ENCODE measurements at places on chromosomes 3 and 15.
A peak's percentile ranks its signal among the peaks of the same experiment; 100 is the strongest.

DNA sequence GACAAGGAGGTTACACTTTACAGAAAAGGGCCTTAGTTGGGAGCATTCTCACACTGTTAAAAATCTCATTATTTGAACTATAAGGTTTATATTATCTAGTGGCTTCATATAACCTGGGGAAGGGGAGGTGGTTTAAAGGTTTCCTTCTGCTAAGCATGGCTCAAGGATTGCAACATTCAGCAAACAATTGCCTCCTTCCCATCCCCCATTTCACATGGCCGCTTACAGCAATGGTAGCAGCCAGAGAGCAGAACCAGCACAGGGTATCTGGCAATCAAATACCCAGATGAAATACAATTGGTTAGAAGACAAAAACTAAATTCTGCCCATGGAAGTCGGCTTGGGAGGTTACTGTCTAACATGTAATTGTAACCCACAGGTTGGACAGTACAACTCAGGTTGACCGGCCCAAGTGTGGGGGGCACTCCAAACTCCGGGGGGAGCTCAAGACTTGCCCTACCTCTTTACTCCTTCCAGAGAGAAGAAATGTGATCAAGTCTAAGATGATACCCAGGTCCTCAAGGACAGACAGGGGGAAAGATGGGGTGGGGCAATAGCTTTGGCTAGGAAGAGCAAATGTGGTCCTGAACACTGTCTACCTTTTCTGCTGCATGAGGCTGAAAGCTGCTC is 15.5 kb downstream of the ETV5 start:
- H3K4me3 ChIP-seq: no peak overlapping the region
- H3K4me1 ChIP-seq: peaks cover 6% of the 10 kb centered on the region
- H3K27me3 ChIP-seq: no peaks in the 10 kb centered on the region
- H3K27ac ChIP-seq: no peak overlapping the region
- no peaks in the 10 kb centered on the region for H3K36me3 ChIP-seq
- no peak for DNase-seq

DNA sequence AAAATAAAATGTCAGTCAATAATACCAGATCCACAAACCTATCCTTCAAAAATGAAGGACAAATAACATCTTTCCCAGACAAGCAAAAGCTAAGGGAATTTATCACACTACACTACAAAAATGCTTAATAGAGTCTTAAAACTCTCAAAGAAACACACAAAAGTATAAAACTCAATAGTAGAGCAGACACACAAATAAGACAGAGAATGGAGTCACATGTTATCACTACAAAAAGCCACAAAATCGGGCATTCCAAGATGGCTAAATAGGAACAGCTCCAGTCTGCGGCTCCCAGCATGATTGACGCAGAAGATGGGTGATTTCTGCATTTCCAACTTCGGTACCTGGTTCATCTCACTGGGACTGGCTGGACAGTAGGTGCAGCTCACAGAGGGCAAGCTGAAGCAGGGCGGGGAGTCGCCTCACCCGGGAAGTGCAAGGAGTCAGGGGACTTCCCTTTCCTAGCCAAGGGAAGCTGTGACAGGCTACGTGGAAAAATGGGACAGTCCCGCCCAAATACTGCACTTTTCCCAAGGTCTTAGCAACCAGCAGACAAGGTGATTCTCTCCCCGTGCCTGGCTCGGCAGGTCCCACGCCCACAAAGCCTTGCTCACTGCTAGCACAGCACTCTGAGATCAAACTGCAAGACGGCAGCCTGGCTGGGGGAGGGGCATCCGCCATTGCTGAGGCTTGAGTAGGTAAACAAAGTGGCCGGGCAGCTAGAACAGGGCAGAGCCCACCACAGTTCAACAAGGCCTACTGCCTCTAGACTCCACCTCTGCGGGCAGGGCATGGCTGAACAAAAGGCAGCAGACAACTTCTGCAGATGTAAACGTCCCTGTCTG is 46.3 kb downstream of the SENP7 start:
- no peak for DNase-seq
- peaks cover 3% of the 10 kb centered on the region for H3K36me3 ChIP-seq
- H3K27ac ChIP-seq: no peak overlapping the region
- H3K4me1 ChIP-seq: no peaks in the 10 kb centered on the region
- H3K4me3 ChIP-seq: no peak overlapping the region

GRCh38 chr3:23459465-23459864 is 256.3 kb downstream of the UBE2E2 start:
- H3K4me1 ChIP-seq: peaks cover 7% of the 10 kb centered on the region
- no peak overlapping the region for H3K4me3 ChIP-seq
- no peaks in the 10 kb centered on the region for H3K36me3 ChIP-seq
- no peak for DNase-seq
- H3K27ac ChIP-seq: no peak overlapping the region

GRCh38 chr15:50066202-50066601 is 52.8 kb downstream of the ATP8B4 start:
- DNase-seq: no peak
- no peak overlapping the region for H3K27ac ChIP-seq
- H3K36me3 ChIP-seq: no peaks in the 10 kb centered on the region
- H3K4me1 ChIP-seq: no peaks in the 10 kb centered on the region
- H3K27me3 ChIP-seq: no peaks in the 10 kb centered on the region

DNA sequence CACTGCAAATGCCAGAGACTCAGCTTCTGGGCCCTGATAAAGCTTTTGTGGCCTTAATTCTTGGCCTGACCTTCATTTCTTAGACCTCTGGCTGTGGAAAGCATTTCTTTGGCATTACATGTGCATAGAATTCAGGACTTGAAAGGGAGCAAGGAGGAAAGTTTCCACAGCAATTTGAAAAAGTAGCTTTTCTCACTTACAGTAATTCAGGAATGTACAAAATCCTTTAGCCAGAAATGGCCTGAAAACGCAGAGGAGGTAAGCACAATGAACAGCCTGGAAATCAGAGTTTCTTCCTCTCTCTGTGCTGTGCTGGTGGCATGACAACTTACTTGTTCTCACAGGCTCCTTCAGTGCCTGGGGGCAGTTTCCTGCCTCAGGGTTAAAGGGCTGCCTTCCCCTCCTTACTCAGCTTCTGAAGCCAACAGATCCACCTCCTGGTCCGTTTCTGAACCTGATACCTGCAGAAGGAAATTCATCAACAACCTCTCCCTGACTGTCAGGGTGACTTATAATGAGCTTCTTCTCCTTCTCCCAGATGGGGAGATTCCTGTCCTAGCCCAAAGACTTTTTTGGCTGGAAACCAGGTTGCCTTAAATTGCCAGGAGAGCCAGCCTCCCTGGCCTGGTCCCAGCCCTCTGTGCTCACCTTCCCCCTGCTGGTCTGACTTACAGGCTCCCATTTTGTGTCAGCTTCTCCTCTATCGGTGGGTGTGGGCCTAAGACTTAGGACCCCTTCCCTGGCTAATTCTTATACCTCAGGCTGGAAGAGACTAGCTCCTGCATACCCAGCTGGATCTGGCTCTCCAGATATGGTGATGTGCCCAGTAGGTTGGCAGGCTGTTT is 102.3 kb downstream of the MYRIP start:
- no peak overlapping the region for H3K27ac ChIP-seq
- no peaks in the 10 kb centered on the region for H3K4me1 ChIP-seq
- H3K4me3 ChIP-seq: no peak overlapping the region
- no peak for DNase-seq

DNA sequence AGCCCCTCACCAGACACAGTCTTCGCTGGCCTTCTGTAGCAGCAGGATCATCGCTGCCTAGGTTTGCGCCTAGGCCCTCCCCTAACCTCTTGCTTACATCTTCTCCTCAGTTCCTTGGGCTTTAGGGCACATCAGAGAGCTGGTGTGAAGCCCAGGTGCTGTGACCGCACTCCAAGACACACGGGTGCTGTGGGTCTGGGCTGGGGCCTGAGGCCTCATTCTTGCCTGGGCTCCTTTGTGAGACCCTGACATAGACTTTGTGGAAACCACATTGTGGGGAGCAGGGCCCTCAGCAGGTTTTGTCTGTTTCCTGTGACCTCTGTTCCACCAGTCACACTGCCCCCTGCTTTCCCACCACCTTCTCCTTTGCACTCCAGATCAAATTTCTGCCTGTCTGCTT is 8.0 kb downstream of the AMIGO3 start:
- H3K4me1 ChIP-seq: no peaks in the 10 kb centered on the region
- H3K27me3 ChIP-seq: no peaks in the 10 kb centered on the region
- H3K36me3 ChIP-seq: peaks cover 8% of the 10 kb centered on the region
- DNase-seq: no peak
- H3K4me3 ChIP-seq: no peak overlapping the region
- no peak overlapping the region for H3K27ac ChIP-seq

DNA sequence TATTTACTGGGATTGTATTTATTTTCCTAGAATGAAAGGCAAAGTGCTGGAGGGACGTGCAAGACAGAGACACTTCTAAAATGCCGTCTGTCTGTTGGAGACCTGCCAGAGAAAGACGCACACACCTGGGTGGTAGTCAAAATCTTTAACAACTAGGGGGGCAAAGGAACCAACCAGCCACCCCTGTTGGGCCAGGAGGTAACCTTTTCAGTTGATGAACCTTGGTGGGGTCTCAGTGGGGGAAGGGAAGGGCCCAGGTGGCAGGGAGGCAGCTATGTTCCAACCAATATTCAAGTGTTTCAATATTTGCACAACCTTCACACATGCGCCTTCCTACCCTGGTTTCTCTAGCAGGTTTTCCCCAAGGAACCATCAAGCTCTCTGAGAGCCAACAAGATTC is 99.0 kb downstream of the MEGF11 start:
- H3K36me3 ChIP-seq: no peaks in the 10 kb centered on the region
- no peak overlapping the region for H3K4me3 ChIP-seq
- H3K4me1 ChIP-seq: peaks cover 8% of the 10 kb centered on the region
- no peaks in the 10 kb centered on the region for H3K27me3 ChIP-seq

DNA sequence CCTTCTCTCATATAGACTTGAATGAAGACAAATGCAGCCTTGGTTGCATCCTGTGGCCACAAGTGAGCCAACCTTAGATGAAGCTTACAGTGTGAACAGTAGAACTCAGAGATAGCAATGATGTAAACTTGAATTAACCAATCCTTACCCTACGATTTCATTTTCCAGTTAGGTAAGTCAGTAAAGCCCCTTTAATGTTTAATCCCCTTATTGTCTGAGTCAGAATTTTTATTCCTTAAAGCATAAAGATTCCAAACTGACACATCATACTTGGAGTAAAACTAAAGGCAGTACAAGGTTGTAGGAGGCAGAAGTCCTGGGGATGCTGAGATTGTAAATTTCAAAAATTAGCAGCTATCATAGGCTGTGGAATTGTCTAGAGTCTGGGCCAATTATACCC is 507.8 kb upstream of the DPH6 start:
- no peak overlapping the region for H3K4me3 ChIP-seq
- no peaks in the 10 kb centered on the region for H3K36me3 ChIP-seq
- no peaks in the 10 kb centered on the region for H3K27me3 ChIP-seq
- no peak overlapping the region for H3K27ac ChIP-seq
- DNase-seq: no peak
- no peaks in the 10 kb centered on the region for H3K4me1 ChIP-seq

- peak; percentile 78 for DNase-seq
- H3K36me3 ChIP-seq: no peaks in the 10 kb centered on the region
- peaks cover 78% of the 10 kb centered on the region for H3K4me1 ChIP-seq
- no peaks in the 10 kb centered on the region for H3K27me3 ChIP-seq
- H3K4me3 ChIP-seq: peak overlapping the region; percentile 32
Observed at GRCh38 chr3:16515885-16516420, 2.5 kb upstream of the RFTN1 start.

DNA sequence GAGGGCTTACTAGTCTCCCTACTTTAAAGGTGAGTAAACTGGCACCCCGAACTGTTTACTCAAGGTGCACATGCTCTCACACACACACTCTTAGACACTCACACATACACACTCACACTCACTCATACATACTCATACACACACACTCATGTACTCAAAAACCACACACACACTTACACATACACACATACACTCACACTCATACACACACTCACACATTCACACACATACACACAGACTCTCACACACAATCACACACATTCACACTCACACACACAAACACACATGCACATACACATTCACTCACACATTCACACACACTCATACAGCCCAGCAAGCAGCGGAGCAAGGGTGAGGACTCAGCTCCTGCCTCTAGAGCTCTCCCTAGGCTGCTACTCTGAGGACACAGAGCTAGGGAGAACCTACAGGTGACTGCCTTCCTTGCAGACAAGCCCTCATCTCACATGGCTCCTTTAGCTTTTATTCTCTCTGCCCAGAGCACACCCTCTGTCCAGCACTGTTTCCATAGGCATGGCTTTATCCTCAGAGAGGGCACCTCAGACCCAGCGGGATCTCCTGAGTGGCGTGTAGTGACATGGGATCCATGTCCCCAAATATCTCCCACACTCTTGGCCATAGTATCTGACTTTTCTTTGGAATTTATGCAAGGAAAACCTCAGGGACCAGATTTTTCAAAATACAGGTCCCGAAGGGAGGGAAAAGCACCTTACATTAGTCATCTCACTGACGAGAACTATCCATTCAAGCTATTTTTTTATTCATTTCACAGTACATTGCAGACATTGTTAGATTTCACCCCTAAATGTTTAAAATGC is 26.2 kb upstream of the ATG7 start:
- H3K27me3 ChIP-seq: no peaks in the 10 kb centered on the region
- H3K36me3 ChIP-seq: no peaks in the 10 kb centered on the region
- no peak for DNase-seq
- no peaks in the 10 kb centered on the region for H3K4me1 ChIP-seq

GRCh38 chr3:161576714-161577510 is 80.3 kb downstream of the OTOL1 start:
- no peak for DNase-seq
- no peak overlapping the region for H3K27ac ChIP-seq
- H3K4me1 ChIP-seq: no peaks in the 10 kb centered on the region
- no peaks in the 10 kb centered on the region for H3K27me3 ChIP-seq
- no peaks in the 10 kb centered on the region for H3K36me3 ChIP-seq

- no peaks in the 10 kb centered on the region for H3K4me1 ChIP-seq
- no peak for DNase-seq
- H3K4me3 ChIP-seq: no peak overlapping the region
- no peaks in the 10 kb centered on the region for H3K36me3 ChIP-seq
Observed at GRCh38 chr15:100707229-100707628, 104.8 kb downstream of the ASB7 start.

- no peak overlapping the region for H3K4me3 ChIP-seq
- H3K4me1 ChIP-seq: no peaks in the 10 kb centered on the region
- H3K27ac ChIP-seq: no peak overlapping the region
- H3K36me3 ChIP-seq: peaks cover 71% of the 10 kb centered on the region
- no peaks in the 10 kb centered on the region for H3K27me3 ChIP-seq
Observed at GRCh38 chr3:196050597-196050996, 31.3 kb downstream of the TFRC start.

GRCh38 chr15:88178631-88179030 is 77.9 kb downstream of the NTRK3 start:
- DNase-seq: peak; percentile 34
- peaks cover 7% of the 10 kb centered on the region for H3K27me3 ChIP-seq
- H3K27ac ChIP-seq: no peak overlapping the region
- H3K4me3 ChIP-seq: no peak overlapping the region
- no peaks in the 10 kb centered on the region for H3K36me3 ChIP-seq

DNA sequence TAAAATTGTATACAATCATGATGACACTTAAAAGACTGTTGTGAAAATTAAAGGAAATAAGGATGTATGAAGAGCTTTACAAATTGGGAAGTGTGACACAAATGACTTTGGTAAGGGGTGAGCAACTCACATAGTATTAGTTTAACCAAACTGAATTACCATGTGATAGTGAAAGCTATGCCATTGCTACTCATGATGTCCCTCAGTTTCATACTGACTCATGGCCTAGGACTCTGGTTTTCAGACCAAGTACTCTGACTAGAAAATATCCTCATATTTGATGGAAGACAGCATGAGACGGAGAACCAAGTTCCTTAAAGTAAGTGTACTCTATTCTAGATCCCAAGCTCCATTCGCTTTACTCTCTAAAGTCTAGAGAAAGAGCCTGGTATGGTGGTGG is 203.2 kb upstream of the ICE2 start:
- no peaks in the 10 kb centered on the region for H3K36me3 ChIP-seq
- no peak overlapping the region for H3K27ac ChIP-seq
- H3K27me3 ChIP-seq: no peaks in the 10 kb centered on the region
- H3K4me3 ChIP-seq: no peak overlapping the region
- no peaks in the 10 kb centered on the region for H3K4me1 ChIP-seq
